ENCODE measurements at places on chromosomes 16 and 17.

DNA sequence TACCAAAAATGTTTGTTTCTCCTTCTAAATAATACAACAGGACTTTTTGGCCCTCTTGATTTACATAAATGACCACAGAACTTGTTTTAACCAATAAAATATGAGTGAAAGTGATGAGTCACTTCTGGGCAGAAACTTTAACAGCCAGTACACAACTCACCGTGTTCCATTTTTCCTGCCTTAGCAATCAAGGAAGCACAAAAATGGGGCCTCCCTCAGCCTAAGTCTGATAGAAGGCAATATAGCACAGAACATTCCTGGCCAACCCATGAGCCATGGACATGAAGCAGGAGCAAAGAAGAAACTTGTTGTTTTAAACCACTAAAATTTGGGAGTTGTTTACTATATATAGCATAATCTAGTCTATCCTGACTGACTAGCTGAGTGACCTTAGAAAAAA, 61.1 kb upstream of the MTMR4 start:
- DNase-seq, result no peak

- no peak for DNase-seq
Observed at GRCh38 chr17:54455251-54455868, 445.3 kb upstream of the TOM1L1 start.

DNA sequence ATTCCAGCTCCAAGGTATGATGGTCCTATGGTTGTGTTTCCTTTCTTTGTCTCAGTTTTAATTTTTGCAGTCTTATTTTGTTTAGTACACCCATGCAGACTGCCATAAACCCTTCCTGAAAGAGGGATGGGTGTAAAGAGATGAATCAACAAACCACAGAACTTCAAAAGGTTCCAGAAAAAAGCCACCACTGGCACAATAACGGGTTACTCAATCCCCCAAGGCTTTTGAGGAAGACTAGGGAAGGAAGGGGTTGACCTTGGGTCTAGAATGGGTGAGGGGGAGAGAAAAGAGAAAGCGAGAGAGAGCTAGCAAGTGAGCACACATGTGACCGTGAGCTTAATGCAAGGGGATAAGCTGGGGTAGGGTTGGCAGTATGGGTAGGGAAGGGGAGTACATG, 168.1 kb downstream of the XYLT1 start:
- no peak for DNase-seq

DNA sequence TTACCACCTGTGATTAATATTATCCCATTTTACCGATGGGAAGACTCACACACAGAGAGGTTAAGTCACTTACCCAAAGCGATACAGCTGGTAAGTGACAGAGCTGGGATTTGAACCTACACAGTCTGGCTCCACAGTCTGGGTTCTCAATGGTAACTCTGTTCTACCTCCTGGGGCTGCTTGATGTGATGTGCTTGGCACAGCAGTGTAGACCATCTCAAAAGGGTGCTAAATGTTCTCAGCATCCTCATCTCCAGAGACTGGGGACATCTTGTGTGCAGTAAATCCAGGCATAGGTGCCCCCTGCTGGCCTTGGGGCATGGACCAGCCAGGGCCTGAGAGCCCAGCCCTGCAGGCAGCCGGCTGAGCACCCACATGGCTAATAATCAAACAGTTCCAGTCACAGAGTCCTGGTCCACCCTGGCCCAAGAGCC, 15.4 kb upstream of the KATNB1 start:
- no peak for DNase-seq

DNA sequence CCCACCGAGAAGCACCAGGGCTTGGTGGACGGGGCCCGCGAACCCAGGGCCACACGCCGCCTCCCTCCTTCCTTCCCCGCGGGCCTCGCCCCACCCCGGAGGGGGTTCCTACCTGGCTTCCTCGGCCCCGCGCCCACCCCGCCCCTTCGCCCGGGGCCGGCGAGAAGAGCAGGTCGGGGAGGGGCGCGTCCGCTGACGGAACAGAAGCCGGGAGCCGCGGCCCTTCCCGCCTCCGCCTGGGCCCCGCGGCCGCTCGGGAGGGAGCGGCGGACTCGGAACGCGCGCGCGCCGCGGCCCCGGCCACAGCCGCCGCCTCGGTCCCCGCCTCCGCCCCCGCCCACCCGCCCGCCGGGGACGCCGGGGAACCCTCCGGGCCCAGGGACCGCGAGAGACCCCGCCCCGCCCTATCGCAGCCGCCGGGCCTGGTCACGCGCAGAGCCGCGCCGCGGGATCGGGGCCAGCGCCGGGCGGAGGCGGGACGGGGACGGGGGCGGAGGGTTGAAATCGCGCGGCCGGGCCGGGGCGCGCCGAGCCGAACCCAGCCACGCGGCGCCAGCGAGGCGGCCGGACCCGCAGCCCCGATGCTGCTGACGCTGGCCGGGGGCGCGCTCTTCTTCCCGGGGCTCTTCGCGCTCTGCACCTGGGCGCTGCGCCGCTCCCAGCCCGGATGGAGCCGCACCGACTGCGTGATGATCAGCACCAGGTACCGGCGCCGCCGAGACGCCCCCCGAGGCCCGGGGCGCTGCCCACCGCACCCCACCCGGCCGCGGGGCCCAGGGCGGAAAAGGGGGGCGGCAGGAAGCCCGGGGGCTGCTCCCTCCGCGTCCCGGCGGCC, at the start of gene TLCD3A:
TLCD3A (plus strand) TSS at position 530 of the 835 bp plus-strand sequence; CDS start at position 582, 52 bp downstream.
- DNase-seq, result no peak

GRCh38 chr16:23848958-23849357, 13.2 kb downstream of the PRKCB start:
- DNase-seq, result no peak

- no peak for DNase-seq
Observed at GRCh38 chr16:64116151-64116550, 1005.7 kb downstream of the CDH11 start.

- DNase-seq, result no peak
Observed at GRCh38 chr17:6546069-6546718, 10.2 kb downstream of the PITPNM3 start.

DNA sequence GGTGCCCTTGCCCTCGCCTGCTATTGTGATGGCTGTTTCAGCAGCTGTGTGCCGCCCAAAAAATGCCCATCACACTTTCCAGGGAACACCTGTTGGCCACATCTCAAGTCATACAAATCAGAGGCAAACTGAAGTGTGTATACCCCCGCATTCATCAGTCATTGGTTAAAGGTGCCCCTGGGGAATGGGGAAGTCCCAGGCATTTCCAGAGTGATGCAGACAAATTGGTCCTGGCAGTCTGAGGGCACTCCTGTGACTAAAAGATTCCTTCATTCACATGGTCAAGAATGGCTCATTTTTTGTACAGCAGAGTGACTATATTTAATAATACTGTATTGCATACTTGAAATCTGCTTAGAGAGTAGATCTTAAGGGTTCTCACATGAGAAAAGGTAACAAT, 102.9 kb upstream of the TMEM97 start:
- no peak for DNase-seq

DNA sequence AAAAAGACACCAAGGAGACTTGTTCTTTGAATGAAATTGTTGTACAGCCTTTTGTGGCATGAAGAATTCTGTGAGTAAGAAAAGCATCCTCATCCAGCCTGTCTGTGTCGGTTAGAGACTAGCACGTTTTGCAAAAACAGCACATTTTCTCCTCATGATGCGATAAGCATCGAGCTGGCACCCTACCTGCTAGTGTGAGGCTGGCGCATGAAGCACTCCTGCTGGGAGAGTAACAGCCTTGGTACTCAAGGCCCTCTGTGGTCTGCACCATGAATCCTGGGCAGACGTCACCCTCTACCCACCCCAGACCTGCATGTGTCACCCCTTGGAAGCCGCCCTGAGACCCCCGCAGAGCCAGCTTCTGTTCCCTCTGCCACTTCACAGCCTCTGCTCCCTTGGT, 92.6 kb upstream of the TMEM132E start:
- no peak for DNase-seq

DNA sequence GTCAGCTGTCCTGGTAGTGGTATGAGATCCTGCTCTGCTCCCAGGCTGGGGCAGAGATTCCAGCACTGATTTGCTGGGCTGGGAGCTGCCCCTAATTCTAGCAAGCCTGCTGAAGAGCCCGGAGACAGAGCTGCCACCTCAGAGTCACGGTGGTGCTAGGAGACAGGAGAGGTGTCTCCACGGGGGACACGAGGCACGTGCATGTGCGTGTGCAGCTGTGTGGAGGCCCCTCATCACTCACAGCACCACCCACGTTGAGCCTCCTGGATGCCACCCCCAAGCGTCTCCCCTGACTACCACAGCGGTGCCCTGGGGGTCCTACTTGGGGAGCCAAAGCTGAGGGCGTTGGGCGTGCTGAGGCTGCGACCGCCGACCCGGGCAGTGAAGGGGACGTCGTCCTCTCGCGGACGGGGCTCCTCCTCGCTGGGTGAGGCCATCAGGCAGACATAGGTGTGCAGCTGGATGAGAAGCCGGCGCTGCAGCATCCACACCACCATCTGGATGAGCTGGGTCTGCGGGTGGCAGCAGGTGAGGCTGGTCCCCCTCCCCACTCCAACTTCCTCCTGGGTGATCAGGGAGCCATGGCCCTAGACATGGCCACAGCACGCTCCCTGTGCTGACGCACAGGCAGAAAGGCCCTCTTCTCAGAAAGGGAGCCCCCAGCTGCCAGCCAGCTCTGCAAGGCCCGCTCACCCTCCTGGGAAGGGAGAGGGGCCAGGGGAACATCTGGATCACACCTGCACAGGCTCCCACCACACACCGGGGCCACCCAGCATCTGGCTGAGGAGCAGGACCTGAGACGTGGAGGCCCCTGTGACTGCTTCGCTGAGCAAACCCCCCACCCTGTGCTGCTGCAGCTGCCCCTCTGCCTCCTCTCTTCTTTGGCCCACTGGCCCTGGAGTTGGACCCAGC, 11.6 kb downstream of the MPG start:
- DNase-seq, result no peak

DNA sequence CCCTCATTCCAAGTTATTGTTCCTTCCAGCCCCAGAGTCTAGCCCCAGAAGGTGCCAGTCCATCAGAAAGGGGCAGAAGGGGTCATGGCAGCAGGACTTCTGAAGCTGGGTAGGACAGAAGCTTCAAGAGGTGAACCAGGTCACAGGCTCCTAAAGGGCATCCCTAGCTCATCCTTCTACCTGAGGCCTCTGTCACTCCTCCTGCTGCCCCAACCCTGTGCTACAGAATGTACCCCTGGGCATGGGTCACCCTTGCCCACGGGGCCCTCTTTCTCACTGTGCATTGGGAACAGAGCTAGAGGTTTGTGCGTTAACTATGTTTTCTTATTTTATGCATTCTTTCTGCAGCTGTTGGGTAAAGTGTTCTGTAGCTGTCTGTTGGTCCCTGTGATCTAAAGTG, 46.5 kb downstream of the DNAH17 start:
- no peak for DNase-seq

DNA sequence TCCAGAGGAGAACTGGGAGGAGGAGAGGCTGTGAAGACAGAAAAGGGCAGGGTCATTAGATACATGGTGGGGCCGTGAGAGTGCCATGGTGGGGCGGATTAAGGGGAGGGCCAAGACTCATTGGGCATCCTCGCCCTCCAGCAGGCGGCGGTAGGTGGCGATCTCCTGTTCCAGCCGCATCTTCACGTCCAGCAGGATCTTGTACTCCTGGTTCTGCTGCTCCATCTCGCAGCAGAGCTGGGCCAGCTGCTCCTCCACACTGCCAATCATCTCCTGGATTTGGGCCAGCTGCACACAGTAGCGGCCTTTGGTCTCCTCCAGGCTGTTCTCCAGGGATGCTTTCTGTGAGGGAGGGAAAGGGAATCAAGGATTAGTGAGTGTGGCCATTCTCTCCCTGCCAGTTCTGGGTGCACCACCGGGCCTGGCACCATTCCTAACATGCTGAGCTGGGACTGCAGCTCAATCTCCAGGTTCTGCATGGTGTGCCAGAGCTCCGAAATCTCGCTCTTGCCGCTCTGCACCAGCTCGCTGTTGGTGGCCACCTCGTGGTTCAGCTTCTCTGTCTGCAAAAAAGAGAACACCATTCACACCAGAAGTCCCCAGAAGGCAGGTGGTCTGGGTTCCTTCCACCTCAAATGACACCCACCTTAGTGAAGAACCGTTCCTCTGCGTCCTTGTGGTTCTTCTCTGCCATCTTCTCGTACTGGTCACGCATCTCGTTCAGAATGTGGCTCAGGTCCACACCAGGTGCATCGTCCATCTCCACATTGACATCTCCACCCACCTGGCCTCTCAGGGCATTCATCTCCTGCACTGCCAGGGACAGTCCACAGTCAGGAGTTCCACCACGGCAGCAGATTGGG, 129.0 kb downstream of the CCDC144A start:
- DNase-seq, result no peak

DNA sequence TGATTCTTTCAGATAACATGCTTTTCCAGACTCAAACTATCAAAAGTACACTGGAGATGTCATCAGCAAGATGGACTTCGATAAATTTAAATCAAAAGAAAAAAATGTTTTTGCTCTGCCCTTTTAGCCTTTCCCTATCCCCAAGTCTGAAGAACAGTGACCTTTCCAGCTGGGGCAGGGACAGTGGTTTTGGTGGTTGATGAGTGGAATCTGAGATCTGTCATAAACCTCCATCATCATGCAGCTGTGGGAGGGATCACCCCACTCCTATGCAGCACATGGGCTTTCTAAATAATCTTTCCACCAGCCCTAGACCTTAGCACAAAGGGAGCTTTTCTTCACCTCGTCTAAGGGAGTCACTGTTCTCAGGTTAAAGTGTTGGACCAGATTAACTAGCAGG, 869.5 kb upstream of the SOX9 start:
- DNase-seq, result no peak

- DNase-seq, result no peak
Observed at GRCh38 chr17:79930062-79930876, 91.0 kb upstream of the CBX4 start.

DNA sequence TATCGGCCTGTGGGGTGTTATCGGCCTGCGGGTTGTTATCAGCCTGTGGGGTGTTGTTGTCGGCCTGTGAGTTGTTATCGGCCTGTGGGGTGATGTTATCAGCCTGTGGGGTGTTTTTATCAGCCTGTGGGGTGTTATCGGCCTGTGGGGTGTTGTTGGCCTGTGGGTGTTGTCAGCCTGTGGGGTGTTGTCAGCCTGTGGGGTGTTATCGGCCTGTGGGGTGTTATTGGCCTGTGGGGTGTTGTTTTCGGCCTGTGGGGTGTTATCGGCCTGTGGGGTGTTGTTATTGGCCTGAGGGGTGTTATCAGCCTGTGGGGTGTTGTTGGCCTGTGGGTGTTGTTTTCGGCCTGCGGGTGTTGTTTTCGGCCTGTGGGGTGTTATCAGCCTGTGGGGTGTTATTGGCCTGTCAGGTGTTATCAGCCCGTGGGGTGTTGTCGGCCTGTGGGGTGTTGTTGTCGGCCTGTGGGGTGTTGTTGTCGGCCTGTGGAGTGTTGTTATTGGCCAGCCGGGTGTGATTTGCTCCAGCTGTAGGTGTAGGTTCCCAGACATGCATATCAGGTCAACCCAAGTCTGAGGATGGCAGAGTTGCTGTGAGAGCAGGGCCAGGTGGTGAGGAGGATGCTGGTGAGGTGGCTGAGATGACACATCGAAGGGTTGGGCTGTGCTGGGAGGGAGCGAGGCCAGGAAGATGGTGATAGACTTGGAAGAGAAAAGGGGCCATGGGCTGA, 7.1 kb downstream of the TRARG1 start:
- no peak for DNase-seq

- no peak for DNase-seq
Observed at GRCh38 chr17:14337596-14338079, 36.8 kb downstream of the HS3ST3B1 start.

GRCh38 chr16:56640076-56640475, 1.6 kb downstream of the MT1A start:
- DNase-seq, result no peak

Data from activated CD4-positive, alpha-beta T cell treated with anti-CD3 and anti-CD28 coated beads, Interleukin-2, amount 50 U/mL, for 24 hours (primary cell).